T-helper 22 cell (primary cell): ENCODE measurements at places on chromosomes 12 and 14.

DNA sequence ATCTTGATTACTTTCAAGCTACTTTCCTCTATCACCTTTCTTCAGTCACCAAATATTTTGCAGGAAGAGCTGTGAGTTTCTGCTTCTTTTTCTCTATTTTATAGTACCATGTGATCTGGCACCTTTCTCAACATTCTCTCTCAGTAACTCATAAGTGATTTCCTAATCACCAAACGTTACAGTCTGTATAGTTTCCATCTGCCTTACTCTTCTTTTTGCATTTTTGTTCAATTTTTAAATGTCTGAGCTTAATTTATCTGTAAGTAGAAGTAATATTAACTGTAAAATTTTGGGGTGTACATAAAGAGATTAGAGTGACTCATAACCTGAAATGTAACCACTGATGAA is 422.1 kb upstream of the SYT1 start:
- DNase-seq: no peak

DNA sequence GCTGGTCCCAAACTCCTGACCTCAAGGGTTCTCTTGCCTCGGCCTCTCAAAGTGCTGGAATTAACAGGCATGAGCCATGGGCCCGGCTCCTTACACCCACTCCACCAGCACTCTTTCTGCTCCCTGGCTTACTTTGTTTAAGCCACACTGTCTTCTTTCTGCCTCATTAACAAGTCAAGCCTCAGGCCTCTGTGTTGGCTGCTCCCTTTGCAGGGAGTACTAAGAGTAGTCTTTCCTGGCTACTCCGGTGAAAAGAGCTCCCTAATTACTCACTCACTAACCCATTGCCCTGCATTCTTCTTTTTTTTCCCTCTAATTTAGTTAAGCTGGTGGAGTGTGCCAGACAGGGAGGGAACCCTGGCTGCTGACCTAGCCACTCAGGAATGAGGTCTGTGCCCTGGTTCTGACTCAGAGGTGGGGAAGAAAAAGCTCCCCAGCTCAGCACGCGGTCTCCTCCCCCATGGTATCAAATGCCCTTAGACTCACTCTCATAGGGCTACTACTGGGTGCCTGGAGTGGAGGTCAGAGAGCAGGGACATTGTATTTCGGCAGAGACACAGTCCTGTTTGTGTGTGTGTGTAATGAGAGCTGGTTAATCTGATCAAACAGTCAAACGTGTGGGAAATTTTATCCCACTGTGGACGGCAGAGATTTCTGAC is 19.8 kb downstream of the GALNT6 start:
- no peak for DNase-seq

DNA sequence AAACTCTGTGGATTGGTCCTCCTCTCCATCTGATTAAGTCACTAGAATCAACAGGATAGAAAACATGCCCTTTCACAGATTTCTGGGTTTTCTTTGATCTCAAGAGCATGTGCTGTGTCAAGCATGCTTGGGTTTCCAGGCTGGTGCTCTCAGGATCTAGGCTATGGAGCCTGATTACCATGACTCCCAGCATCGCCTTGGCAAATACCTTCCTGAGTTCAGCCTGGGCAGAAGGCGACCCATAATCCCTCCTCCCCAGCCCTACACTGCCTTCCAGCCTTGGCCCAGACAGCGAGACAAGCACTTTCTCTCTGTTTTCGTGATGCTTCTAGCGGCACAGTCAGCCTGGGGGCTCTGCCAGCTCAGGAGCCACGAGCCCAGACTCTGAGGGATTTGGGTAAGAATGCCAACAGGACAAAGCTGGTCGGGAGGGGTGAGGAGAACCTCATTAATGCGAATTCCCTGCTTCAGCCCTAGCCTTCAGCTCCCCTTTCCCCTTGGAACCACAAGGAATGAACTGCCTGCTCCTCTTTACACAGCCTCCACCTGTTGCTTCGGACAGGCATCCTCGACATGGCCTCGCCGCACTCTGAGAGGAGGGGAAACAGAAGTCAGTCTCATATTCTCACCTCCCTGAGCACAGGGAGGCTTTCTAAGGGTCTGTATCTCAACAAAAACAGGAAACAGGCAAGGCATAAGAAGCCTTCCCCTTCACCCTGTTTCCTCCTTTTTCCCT is 227.1 kb downstream of the MSRB3 start:
- DNase-seq: no peak

GRCh38 chr14:50000380-50001150 is 107.7 kb downstream of the ARF6 start:
- peak; percentile 63 for DNase-seq

DNA sequence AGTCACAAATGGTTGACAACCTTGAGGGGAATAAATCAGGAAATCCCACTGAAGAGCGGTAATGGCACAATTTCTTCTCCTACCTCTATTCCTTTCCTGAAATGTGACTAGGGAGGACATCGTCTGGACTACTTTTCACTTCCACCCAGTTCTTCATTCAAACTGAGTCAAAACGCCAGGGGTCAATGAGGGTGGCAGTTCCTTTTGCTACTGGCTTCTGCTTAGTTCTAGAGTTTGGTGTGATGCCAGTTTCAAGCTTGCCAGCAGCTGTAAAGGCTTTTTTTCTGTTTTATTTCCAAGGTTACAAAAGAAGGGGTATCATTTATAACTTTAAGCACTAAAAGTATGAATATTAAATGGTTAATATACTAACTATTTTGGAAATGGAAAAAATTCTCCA is 286.5 kb downstream of the SOX5 start:
- no peak for DNase-seq

GRCh38 chr12:27236498-27236897 is 7.6 kb upstream of the STK38L start:
- no peak for DNase-seq

GRCh38 chr14:81797315-81797714 is 263.7 kb upstream of the SEL1L start:
- no peak for DNase-seq

DNA sequence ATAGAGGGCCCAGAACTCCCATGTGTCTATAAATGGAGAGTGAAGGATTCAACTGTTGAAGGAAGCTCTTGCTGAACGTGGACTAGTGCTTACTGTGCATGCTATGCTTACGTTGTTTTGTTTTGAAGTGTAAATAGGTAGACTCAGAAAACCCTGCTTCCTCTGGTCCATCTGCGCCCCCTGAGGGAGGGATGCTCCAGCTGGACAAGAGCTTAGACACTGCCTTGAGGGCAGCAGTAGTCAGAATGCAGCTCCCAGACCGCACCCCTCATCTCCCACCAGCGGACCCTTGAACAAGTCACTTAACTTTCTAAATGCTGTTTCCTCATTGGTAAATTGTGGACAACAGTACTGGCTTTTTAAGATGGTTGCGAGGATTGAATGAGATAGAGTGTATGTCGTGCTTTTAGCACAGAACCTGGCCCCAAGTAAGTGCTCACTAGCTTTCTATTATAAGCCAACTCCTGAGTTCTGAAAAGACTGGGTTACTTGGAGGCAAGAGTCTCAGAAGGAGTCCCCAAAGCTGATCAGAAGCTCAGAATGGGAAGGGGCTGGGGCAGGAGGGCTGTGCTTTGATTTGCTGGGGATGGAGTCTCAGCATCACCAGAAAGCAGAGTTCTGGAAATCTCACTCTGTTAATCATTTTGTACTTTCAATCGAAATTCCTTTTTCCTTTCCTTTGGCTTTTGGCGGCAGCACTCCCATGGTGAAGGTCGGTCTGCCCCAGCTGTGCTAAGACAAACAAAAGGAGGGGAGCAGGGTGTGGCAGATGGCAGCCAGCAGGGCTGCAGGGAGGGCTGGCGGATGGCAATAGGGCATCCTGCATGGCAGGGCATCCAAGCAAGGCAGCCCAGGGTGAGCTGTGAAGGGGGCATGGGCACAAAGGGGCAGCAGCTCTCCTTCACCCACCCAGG is 15.6 kb downstream of the AGAP2 start:
- no peak for DNase-seq

DNA sequence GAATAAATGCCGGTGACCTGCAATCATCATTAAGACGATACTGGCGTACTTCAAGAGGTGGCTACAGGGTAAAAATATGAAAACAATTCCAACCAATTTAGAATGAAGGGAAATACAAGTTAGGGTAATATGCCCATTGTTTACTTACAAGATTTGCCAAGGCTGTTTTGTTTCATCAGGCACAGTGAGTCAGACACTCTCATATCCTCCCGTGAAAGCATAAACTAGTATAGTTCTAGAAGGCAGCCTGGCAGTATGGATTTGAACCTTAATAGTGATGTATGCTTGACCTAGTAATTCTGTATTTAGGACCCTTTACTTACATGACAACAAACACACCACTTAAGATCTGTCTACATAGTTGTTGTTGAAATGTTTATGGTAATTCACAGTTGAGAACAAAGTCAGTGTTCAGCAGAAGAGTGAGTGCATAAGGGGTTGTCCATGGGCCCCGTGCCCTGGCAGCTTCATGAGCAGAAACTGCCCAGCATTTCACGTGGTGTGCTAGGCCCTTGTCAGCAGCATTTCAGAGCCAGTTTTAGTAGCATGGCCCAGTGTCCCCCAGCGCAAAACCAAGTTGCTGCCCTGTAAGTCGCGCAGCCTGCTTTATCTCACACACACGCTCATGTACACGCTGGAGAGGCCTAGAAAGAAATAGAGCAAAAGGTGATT is 80.8 kb downstream of the EP400 start:
- no peak for DNase-seq
